ENCODE measurements at places on chromosomes 4 and X. TPM values are rescaled to one million over a fixed set of nuclear protein-coding genes. Genes with fewer than 3 reads are reported as not detected.

The ANK2 gene
- total RNA-seq, result 30.0 TPM

The ATP8A1 gene
- 21.3 TPM for total RNA-seq

- DNase-seq, result no peak
Observed at GRCh38 chrX:121958886-121959285, 911.5 kb downstream of the GLUD2 start.

- DNase-seq, result no peak
Observed at GRCh38 chr4:168867128-168867527, 142.9 kb downstream of the CBR4 start.

- no peak for DNase-seq
Observed at GRCh38 chrX:24799078-24799477, 105.4 kb downstream of the POLA1 start.

All from uterus (tissue), 4 donors.